ENCODE measurements at places on chromosomes 4 and X.

- no peak for DNase-seq
These were observed 25.5 kb downstream of the GPRASP3 start for GRCh38 chrX:102745857-102746584.

DNA sequence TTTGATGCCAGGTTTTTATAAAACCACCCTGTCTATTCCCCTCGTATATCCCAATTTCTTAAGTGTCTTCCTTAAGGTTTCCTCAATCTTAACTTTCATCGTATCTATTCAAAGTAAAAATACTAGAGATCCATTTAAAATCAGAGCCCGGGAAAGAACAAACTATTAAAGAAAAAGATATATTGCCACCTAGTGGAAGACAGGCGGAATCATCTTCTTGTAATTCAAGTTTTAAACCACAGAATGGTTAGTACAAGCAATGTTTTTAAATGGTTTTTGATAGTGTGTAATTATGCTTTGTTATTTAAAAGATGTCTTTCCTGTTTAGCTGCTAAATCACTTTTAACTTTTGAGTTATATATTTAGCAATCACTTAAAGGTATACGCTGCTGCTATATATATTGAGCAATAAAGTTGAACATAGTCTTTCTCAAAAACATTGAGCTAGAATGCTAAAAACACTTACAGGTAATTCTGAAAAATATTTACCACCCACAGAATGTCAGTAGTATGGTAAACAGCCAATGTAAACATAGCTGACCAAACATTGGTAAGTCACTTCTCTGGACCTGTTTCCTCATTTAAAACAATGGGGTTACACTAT lies 18.2 kb downstream of the PRDM8 start:
- DNase-seq, result no peak

GRCh38 chrX:47210661-47211425 lies 7.6 kb upstream of the CDK16 start:
- DNase-seq, result no peak

DNA sequence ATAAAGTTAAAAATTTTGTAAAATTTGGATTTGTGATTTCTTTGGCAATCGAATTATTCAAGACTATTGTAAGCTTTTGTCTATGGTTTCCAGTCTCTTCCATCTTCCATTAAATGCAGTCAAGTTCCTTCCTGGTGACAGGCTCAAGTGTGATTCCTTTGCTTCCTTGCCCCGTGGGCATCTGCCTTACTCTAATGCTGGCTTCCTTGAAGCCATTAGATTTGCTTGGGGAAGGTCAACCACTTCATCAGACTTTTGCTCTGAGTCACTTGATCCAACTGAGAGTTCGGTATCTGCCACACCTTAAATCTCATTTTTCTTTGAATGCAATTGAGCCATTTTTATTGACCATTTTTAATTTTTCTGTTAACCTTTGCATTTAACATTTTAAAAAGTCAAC lies 648.8 kb downstream of the SPOCK3 start:
- no peak for DNase-seq

DNA sequence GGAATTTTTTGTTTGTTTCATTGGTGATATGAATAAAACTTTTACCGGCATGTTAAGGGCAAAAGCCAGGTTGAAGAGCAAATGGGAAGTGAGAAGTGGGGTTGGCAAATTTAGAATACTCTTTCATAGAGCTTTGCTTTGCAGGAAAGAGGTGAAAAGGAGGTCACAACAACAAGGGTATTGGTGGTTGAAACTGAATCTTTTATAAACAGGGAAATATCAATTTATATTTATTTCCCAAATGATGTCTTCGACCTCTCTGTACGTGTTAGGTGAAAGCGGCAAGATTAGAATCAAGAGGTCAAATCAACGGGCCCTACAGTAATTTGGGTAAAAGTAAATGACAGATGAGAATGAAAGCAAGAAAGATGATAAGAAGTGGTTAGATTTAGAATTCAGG lies 3.4 kb downstream of the SMR3A start:
- DNase-seq, result no peak

DNA sequence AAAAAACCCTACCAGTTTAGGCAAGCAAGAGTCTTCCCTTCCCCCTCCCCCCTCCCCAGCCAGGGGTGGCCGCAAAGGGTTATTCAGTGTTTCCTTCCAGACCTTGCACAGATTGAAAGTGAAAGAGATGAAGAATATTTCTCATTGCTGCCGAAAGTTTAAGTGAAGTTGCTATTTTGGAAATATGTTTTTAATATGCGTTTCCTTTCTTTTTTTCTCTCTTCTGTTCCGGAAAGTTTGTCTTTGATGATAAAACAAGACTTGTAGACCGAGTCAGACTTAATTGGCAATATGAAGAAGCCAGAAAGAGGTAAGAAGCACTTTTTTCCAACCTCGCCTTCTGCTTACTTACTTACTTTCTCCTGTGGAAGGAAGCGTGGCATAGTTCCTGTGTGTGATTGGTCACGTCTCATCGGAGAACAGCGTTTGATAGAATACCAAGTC lies 58.5 kb upstream of the CLCN4 start:
- DNase-seq, result no peak

- DNase-seq, result no peak
These were observed 57.8 kb downstream of the RS1 start for GRCh38 chrX:18613930-18614639.

DNA sequence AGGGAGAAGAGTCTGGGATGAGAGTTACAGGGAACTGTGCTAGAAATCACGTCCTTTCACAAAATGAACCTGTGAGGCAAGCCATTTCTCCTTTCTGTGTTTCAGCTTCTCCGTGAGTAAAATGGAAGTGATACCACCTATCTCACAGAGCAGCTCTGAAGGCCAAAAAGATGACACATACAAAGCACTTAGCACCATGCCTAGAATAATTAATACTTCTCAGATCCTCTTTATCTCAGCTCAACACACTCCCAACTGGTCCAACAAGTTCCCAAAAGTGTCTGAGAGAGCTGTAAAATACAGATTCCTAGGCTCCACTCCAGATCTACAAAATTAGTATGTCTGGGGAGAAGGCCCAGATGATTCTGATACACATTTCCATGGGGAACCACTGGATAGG lies 38.3 kb downstream of the LHFPL1 start:
- DNase-seq, result no peak

DNA sequence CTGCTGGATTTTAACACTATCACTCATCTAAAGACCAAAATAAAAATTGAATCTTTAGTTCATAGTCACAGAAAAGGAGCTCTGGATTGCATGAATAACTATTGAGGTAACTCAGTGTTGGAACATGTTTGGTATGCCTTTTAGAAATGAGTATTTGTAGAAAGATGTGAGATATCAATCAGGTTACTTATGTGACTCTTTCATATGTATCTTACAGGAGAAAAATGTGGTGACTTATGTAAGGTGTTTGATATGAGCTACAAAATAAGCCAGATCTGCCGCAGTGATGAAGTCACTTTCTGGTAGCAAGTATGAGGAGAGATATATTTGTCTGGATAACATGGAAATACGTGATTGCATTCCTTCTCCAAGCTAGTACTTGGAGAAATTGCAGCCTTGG lies 1653.3 kb upstream of the PCDH7 start:
- no peak for DNase-seq

DNA sequence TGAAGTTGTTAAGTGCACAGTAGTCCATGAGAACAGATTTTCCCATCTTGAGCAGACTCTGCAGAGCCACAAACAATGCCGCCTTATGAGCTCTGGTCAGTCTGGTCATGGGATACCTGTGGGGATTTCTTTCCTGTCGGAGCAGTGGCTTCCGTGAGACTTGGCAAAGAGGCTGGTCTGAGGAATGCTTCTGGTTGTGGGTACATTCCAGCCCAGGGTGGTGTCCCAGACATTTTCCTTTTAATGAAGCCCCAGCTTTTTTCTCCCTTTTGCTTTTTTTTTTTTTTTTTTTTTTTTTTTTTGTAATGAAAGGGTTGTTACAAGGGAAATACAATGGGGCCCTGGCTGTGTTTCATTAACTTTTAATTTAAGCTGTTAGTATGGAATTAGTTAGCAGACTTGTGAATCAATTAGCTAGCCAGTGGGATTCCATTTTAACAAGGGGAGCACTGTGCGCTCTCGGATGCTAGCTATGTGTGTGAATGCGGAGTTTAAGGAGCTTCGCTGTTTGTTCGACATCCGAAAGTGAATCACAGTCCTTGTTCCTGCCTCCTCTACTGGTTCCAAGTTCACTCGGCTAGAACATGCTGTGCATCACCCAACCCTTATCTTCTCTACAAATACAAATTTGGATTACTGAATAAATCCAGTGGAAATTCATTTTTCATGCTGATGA lies 225.1 kb downstream of the CBR4 start:
- DNase-seq, result no peak

GRCh38 chr4:106854569-106855351 lies 181.4 kb downstream of the DKK2 start:
- no peak for DNase-seq

DNA sequence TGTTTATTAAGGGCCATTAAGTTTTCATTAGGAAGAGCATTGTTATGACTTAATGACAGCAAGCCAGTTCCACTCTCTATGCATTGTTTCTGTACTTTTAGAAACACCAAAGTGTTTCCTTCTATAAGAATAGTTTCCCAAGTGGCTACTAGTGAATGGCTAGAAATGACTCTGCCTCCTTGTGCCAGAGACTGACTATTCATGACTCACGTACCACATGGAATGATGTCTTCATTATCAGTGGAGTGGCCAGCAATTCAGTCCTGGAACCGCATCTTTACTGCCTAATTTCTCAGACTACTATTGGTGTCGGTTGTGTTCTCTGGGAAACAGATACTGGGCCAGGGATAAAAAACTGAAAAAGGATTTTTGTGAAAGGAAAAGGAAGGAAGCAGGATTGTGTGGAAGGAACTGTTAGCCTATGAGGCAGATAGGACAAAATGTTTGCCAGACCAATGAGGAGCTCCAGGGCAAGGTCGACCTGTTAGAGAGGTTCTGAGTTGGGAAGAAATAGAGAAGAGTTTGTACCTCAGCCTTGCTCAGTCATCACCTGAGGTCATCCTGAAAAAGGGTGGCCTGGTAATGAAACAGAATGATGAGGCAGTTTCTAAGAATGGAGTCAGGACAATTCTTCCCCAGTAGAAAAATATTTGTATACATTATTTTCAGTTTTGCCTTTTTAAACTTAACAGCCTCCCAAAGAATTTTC lies 218.6 kb downstream of the SPCS3 start:
- DNase-seq, result no peak

GRCh38 chr4:142600952-142601351 lies 245.1 kb downstream of the INPP4B start:
- no peak for DNase-seq

GRCh38 chr4:156193106-156193505 lies 239.4 kb upstream of the CTSO start:
- no peak for DNase-seq

- no peak for DNase-seq
These were observed 300.5 kb downstream of the OPHN1 start for GRCh38 chrX:68132749-68133148.

- DNase-seq, result no peak
These were observed 50.0 kb downstream of the CCNI start for GRCh38 chr4:77025643-77026321.

- DNase-seq, result no peak
These were observed 156.3 kb downstream of the TMEM164 start for GRCh38 chrX:110159235-110159634.

- DNase-seq, result no peak
These were observed 218.7 kb upstream of the NDST4 start for GRCh38 chr4:115332078-115332477.

GRCh38 chr4:101419336-101420135 lies 72.2 kb upstream of the PPP3CA start:
- peak; percentile 6 for DNase-seq

DNA sequence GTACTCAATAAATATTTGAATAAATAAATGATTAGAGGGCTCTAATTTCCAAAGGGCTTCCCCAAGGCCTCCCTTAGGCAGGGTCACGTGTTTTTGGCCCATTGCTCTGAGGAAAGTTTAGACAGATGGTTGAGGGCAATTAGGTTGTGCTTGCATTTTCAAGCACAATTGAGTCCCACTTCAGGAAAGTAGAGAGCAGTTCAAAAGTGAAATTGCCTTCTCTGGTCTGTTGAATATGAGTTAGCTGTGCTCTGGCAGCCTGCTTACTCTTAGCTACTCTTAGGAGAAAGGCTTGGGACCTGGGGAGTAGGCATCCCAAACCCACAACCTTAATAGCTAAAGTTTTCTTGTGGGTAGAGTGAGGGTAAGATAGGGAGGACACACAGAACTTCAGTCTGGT lies 9.0 kb upstream of the DRP2 start:
- DNase-seq, result peak; percentile 10

DNA sequence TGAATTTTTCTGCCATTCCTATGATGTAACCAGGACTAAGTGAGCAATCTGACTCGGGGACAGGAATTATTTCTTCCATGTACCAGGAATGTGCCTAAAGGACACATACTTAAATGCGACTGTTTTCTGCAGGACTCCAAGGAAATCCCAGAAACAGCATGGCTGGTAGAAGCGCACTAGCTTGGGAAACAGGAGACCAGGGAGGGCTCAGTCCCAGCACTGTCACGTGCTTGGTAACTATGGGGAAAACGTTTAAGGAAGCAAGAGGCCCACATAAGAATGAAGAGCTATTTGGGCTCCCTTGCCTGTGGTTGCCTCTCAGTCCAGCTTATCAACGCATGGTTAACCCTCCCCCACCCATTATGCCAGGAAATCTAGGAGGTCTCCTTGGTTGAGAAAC lies 19.6 kb downstream of the MPP1 start:
- DNase-seq, result no peak

GRCh38 chr4:17058916-17059741 lies 160.7 kb upstream of the LDB2 start:
- no peak for DNase-seq

DNA sequence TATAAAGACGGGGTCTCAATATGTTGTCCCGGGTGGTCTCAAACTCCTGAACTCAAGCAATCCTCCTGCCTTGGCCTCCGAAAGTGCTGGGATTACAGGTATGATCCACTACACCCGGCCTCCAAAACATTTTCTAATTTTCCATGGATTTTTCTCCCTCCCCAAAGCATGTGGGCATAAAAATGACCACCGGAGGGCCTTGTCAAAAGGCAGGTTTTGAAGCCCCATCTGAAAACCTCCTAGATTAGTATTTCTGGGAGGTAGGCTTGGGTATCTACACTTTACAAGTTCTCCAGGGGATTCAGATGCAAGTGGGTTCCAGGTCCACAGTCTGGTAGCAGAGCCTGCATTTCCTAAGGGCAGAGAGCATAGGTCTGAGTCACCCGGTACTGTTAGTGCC lies 1.4 kb upstream of the GPR173 start:
- DNase-seq, result no peak

DNA sequence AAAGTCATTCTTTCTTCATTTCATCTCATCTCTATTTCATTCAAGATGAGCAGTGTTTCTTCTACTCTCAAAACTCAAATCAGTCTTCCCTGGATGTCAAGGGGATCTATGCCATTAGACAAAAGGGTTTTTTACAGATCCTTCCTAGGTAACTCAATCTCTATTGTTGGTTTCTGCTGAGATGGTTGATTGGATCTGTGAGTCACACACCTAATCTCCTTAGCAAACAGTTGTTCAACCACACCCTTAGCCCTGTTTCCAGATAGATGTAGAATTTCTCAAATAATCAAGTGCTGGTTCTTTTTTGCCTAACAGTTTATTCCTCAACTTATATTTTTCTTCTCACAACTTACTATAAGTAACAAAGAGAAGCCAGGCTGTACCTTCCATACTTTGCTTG lies 200.5 kb downstream of the KDR start:
- no peak for DNase-seq
